ENCODE measurements at places on chromosomes 2 and 18.
A peak's percentile ranks its signal among the peaks of the same experiment; 100 is the strongest.

GRCh38 chr18:34595690-34596089 lies 114.4 kb upstream of the DTNA start:
- DNase-seq: peak; percentile 11

- no peak for DNase-seq
Measured at GRCh38 chr18:10928772-10929373, 220.5 kb downstream of the PIEZO2 start.

- DNase-seq: no peak
Measured at GRCh38 chr2:17749753-17750438, 3.7 kb downstream of the SMC6 start.

DNA sequence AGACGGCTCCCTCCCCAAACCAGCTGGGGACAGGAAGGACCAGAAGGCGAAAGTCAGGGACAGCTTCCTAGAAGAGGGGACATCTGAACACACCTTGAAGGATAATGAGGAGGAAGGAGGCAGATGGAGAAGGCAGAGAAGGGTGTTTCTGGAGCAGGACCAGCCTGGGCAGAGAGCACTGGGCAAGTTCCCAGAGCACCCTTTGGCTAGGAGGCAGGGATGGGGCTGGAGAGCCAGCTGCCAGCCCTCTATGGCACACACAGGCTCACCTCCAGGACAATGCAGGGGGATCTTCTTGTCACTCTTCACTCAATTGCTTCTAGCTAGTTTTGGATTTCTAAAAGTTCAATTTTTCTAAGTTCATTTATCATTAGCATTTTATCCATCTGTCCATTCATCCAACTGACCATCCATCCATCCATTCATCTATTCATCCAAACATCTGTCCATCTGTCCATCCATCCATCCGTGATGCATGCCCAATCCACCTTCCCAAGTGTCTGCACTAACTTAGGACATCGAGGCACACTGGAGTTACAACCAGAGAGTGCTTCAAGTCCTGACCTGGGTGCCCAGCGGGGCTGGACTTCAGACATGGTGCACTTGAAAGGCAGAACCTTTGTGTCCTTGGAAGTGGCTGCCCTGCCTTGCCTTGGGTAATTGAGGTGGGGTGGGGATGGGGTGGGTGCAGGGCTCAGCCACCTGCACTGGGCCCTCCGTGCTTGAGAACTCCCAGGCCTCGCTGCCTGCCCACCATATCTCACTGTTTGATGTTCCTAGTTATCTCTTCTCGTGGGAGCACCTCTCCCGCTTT lies 42.5 kb downstream of the INHBB start:
- no peak for DNase-seq

DNA sequence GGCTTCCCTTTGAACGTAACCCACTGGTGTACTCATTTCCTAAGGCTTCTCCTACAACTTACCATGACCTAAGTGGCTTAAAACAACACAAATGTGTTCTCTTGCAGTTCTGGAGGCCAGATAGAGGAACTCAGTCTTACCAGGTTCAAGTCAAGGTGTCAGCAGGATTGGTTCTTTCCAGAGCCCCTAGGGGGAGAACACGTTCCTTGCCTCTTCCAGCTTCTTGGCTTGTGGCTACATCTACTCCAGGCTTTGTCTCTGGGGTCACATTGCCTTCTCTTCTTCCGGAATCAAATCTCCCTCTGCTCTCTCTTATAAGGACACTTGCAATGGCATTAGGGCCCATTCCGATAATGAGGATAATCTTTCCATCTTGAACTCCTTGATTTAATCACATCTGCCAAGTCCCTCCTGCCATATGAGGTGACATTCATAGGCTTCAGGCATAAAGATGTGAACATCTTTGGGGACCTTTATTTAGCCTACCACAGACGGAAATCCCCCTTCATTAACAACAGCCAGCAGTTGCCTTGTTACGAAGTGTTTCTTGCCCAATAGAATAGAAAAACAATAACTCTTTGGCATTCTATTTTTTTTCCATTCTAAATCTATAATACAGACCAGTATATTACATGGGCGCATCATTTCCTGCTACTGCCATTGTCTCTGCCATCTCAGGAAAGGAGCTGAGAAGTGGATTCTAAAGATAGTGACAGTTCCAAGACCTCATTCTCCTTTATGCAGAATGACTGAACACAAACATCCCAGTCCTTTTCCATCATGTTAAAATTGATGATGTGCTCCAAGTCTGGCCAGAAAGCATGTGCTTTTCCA lies 362.0 kb downstream of the ZNF521 start:
- no peak for DNase-seq

GRCh38 chr2:10588931-10589330 lies 100.8 kb downstream of the NOL10 start:
- DNase-seq: no peak

- DNase-seq: no peak
Measured at GRCh38 chr2:61493523-61493942, 22.6 kb upstream of the USP34 start.

DNA sequence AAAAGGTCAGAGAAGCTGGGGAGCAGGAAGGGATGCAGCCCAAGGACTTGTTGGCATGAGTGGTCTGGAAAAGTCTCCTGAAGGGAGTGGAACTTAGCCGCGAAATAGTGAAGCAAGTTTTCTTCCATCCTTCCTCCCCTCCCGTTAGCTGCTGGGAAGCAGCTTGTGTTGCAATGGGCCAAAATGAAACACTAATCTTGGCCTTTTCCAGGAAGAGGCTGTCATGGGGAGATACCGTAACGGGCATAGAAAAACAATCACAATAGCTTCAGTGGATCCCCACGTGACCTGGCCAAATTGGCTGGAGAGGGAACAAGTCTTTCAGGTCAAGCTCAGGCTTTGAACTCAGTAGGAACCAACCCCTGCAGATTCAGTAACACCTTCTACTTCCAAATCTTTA lies 49.3 kb downstream of the SEMA4F start:
- DNase-seq: no peak

GRCh38 chr2:163210430-163210918 lies 371.9 kb upstream of the KCNH7 start:
- DNase-seq: no peak

DNA sequence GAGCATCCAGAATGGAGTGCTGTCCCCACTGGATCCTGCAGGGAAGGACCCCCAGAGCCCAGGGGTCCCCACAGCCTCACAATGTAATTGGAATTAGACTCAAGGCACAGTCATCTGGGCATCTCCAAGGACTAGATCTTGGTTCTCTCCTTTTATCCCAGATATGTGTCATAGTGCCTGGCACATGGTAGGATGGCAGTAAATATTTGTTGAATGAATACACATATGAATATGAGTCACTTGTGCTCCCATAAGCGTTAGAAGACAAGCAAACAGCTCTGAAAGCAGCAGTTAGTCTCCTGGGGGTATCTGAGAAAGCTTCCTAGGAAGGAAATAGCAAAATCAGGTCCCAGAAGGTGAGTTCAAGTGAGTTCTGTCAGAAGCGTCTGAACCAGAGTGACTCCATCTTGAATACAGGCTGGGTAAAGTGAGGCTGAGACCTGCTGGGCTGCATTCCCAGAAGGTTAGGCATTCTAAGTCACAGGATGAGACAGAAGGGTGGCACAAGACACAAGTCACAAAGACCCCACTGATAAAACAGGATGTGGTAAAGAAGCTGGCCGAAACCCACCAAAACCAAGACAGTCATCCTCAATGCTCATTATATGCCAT lies 234.1 kb upstream of the ID2 start:
- no peak for DNase-seq

DNA sequence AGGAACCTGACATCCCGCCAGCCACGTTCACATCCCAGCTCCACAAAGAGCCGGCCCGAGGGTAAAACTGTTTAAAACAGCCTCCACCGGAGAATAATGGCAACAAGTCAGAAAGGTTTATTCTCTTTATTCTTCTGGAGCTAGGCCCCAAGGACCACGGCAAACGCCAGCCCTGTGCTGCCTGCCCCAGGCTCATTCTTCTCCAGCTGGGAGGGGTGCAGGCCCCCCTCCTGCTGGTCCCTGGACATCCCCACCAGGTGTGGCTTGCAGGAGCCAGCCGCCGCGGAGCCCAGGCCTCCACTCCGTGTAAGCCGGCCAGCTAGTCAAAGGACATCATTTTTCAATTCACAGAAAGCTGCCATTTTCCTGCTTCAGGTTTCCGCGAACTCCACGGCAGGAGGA lies 65.8 kb upstream of the SALL3 start:
- no peak for DNase-seq

DNA sequence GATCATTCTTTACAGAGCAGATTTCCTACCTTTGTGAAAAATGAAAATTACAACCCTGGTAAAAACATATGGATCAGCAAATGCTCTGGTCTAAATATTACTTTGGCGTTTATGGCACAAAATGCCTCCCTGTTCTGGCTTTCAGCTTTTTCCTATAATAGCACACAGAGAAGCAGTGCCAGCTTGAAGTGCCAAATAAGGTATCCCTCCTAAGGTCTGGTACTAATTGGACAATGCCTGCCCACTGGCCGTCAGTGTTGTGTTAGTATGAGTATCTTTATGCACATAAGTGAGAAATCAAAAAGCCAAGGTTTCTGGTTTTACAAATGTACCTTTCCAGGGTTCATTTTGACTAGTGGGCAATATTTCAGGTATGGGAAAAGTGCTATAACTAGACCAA lies 1293.7 kb upstream of the FAM98A start:
- no peak for DNase-seq

GRCh38 chr2:128531856-128532255 lies 213.2 kb upstream of the HS6ST1 start:
- no peak for DNase-seq

- DNase-seq: no peak
Measured at GRCh38 chr18:24219561-24220317, 80.9 kb downstream of the CABYR start.

GRCh38 chr2:189654641-189655040 lies 6.6 kb upstream of the ASNSD1 start:
- DNase-seq: no peak

DNA sequence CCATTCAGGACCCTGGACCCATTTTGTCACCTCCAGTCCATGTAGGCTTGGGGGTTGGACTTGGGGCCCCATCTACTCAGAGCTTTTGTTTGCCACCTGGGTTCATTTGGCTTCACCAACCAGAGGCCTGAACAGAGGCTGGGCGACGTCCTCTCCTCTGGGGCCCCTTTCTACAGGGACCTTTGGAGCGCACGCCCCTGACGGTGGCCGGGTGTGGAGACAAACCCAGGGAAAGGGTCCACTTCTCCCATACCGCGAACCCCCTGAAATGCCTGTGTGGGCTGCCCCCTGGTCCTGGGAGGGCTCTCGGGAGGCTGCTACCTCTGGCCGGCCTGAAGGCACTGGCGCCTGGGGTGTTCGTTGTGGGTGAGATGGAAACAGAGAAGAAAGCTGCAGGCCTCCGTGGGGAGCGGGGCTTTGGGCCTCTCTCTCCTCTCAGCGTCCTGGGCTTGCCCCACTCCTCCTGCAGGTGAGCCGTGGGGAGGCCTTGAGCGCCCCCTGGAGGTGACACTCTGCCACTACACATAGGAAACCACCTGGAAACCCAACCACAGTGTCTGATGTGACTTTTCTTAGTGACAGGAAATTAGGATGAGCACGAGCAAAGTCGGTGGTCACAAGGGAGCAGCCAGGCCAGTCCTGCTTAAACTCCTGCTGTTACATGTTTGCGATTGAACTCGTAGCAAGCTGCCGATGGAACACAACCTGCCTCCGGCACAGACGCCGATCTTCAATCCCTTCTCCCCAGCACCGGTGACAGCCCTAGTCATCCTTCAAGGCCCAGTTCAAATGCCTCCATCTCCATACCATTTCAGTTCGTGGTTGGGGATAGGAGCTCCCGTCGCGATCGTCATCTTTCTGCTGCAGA lies 12.0 kb upstream of the NTSR2 start:
- peak; percentile 50 for DNase-seq

DNA sequence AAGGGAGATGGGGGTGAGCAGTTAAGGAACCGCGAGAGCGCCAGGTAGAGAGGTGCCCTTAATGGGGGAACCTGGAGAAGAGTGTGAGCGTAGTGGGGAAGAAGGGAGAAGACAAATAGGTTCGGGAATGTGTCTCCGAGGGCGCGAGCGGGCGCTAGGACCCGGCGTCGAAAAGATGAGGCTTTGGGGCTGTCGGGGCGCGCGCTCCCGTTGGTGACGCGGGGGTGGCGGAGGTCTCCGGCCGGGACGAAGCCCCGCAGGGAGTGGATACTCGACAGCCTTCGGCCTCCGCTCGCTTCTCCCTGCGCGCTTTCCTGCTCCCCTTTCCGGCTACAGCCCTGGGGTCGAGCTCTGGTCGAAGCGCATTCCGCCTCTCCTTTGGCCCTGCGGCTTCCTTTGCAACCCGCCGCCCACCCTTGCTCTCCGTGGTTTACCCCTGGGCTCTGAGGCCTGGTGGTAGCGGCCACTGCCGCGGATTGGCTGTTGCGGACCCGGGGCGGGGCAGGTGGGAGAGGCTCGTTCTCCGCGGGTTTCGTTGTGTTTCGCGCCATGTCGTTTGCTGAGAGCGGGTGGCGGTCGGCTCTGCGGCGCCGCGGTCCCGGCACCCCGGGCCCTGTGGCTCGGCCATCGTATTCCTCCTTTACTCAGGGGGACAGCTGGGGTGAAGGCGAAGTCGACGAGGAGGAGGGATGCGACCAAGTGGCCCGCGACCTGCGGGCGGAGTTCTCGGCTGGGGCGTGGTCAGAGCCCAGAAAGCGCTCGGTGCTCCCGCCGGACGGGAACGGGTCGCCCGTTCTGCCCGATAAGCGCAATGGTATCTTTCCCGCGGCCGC lies at the start of gene ARL6IP6:
TSS of gene ARL6IP6 (plus strand) at position 545 of the 833 bp plus-strand sequence. CDS start at position 550, 5 bp downstream.
- peak; percentile 94 for DNase-seq

DNA sequence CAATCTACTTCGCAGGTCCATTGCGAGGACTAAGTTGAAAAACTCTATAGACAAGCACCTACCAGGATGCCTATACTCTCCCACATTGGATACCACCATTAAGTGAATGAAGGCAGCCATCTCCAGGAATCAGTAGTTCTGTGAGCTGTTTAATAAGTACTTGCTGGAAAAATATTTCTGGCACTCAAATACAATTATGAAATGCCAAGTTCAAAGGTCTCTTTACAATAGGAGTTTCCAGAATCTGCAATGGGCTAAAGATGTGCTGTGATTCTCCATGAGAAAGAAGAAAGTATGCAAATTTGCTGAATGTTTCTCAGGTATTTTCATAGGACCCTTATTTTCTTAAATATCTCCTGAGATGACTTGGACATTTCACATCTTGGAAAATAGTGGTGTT lies 103.0 kb downstream of the AP1S3 start:
- DNase-seq: no peak

- DNase-seq: no peak
Measured at GRCh38 chr2:231781798-231782726, 980 bp upstream of the PDE6D start.

- no peak for DNase-seq
Measured at GRCh38 chr2:72000110-72000509, 147.6 kb downstream of the CYP26B1 start.

GRCh38 chr2:216634370-216635148 lies 1.3 kb downstream of the IGFBP2 start:
- DNase-seq: no peak

DNA sequence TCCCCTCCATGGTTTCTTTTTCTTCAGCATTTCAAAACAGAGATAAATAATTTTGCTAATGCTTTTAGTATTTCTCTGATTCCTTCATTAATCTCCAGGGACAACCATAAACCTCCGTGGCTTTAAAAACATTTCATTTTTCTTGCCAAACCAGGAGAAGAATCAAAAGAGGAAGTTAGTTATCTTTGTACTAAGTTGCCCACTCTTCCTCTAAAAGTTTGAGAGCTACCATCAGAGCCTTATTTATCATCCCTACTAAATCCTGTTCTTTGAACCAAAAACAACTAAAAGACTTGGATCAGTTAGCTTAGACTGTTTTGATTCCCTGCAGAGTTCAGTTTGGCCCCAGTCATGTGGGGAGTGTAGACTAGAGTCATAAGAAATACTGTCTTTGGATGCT lies 208.4 kb downstream of the SETBP1 start:
- no peak for DNase-seq

GRCh38 chr2:97994476-97994875 lies 1.3 kb downstream of the TMEM131 start:
- DNase-seq: no peak

GRCh38 chr2:237546040-237546875 lies 20.1 kb upstream of the PRLH start:
- no peak for DNase-seq
